ENCODE measurements at places on chromosomes 7 and 10. TPM values are rescaled to one million over a fixed set of nuclear protein-coding genes. Genes with fewer than 3 reads are reported as not detected.

ASB15 gene
- 76.7 TPM for total RNA-seq

CTTNBP2 gene
- total RNA-seq: 2.7 TPM

IFRD1 gene
- total RNA-seq: 50.6 TPM

WNT8B gene
- not detected for total RNA-seq

ADAP1 gene
- total RNA-seq: 8.9 TPM

PON1 gene
- total RNA-seq: not detected

HIP1 gene
- 13.4 TPM for total RNA-seq

CWF19L1 gene
- 15.7 TPM for total RNA-seq
